ENCODE measurements at places on chromosomes 4 and X.
A peak's percentile ranks its signal among the peaks of the same experiment; 100 is the strongest.

- no peak for DNase-seq
Observed at GRCh38 chrX:10833299-10834169, 213.1 kb upstream of the MID1 start.

GRCh38 chr4:8762356-8762755 lies 109.3 kb downstream of the HMX1 start:
- DNase-seq, result no peak

- peak; percentile 41 for DNase-seq
Observed at GRCh38 chr4:2220016-2220630, 21.8 kb downstream of the HAUS3 start.

GRCh38 chrX:128021566-128021965 lies 30.6 kb downstream of the ACTRT1 start:
- DNase-seq, result no peak

GRCh38 chr4:154230091-154230490 lies 261.5 kb downstream of the DCHS2 start:
- DNase-seq, result no peak

- no peak for DNase-seq
Observed at GRCh38 chr4:30828264-30828926, 108.2 kb downstream of the PCDH7 start.

Data from stimulated activated CD8-positive, alpha-beta memory T cell treated with anti-CD3 and anti-CD28 coated beads, Interleukin-15, amount 100 ng/mL, for 4 hours (primary cell).